Stimulated activated CD8-positive, alpha-beta memory T cell treated with anti-CD3 and anti-CD28 coated beads, Interleukin-4, amount 100 ng/mL, for 48 hours (primary cell): ENCODE measurements at places on chromosomes 16 and 17.

- no peak for DNase-seq
These were observed 16.4 kb downstream of the GRIN2C start for GRCh38 chr17:74843352-74843627.

GRCh38 chr17:81388091-81388611 is 7.1 kb upstream of the BAHCC1 start:
- no peak for DNase-seq

DNA sequence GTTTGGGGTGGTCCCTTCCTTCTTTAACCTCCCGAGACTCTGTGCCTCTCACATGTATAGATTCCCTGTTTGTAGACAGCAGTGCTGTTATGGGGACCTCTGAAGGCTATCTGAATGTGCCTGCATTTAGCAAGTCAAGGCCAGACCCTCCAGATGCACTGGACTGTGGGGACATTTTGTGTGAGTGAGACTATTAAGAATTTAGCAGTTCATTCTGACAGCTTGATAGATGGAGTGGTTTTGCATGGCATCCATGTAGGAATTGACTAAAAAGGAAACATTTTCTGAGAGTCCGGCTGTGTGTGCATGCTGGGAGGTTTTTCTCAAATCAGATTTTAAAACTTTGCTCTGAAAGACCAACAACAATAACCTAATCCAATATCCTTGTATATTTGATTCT is 226.3 kb downstream of the MSI2 start:
- DNase-seq, result no peak

DNA sequence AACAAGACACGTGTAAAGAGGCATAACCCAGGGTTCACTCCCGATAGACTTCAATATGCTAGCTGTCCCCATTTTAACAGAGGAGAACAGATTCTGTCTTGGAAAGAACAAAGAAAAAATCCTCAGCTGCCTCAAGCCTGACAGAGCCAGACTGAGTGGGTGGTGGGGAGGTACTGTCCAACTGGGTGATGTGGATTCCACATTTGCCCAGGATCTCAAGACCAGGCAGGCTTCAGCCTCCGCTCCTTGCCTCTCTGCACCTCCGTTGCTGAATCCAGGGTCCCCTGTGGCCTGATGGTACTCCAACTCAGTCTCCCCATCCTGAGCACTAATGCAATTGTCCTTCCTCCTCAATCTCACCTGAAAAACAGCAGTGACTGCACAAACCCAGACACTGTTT is 163.8 kb downstream of the GSG1L start:
- no peak for DNase-seq

DNA sequence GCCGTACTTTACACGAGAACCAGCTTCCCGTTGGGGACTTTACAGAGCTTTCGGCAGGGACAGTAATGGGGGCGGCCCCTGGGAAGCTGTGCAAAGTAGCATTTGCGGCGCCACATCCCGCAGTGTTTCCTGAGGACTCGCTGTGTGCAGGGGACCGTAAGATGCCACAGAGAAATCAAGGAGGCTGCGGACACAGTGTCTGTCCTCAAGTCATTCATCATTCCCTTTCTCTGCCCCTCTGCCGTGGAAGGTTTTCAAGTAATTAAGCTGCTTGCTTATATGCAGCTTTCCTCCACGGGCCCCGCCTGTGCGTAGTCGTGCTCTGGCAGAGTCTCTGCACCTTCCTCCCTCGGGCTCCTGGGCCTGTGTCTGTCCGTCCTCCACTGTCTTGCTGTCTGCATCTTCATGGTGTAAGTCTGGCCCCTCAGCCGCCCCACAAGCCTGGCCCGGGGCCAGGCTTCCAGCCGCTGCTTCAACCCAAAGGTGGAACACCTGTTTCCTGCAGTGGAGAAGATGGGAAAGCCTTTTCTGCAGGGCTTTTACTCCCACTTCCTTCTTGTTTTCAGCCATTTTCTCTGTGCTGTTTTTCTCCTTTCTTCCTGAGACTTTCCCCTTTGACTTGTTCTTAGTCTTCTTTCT is 216.9 kb upstream of the CHMP6 start:
- no peak for DNase-seq

- DNase-seq, result no peak
These were observed 21.9 kb downstream of the MAPK8IP3 start for GRCh38 chr16:1727651-1728624.

DNA sequence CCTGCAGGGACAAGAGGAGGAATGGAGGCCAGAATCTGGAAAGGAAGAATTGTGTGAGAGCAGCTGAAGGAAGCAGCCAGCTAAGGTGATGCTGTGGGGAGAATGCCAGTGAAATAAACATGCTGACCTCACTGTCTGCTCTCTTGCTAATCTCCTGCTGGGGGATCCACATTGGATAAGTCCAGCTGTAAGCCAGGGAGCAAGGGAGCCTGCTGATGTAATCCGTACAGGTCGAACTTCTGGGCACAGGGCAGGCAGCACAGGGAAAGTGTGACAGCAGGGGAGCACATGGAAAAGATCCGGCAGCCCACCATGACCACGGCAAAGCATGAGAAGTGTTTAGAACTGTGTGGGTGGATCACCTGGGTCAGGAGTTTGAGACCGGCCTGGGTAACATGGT is 7.5 kb upstream of the XPO6 start:
- DNase-seq, result no peak

DNA sequence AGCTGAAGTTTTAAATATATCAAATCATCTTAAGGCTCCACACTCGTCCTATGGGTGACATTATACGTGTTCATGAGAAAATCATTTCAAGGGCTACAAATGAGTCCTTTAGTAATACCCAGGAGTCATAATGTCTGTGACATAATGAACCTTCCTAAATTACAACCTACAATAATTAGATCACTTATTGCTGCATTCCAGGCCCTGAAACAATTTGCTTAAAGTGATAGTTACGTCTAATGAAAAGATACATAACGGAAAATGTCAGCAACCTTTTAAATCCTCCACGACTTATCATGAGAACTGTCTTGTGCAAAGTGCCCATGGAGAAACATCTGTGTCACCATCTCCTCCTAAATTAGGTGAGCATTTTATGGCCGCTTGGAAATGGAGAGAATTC is 43.4 kb downstream of the IRX3 start:
- DNase-seq, result no peak

DNA sequence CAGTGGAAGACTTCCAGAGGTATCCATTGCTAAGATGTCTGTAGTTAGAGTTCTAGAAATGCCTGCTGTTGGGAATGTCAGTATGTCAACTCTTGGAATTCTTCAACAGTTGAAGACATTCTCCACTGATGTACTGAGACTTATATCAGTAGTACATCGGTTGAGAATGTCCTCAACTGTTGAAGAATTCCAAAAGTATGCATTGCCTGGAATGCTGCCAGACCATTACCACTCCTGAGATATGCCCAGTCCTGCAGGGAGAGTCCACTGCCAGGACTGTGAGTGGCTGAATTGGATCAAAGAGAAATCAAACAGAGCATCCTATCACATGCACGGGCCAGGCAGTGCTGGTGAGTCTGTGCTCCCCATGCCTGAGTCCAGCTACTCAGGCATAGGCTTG is 42.0 kb downstream of the IL21R start:
- no peak for DNase-seq

- DNase-seq, result no peak
These were observed 18.2 kb upstream of the TMC7 start for GRCh38 chr16:18965555-18965954.

DNA sequence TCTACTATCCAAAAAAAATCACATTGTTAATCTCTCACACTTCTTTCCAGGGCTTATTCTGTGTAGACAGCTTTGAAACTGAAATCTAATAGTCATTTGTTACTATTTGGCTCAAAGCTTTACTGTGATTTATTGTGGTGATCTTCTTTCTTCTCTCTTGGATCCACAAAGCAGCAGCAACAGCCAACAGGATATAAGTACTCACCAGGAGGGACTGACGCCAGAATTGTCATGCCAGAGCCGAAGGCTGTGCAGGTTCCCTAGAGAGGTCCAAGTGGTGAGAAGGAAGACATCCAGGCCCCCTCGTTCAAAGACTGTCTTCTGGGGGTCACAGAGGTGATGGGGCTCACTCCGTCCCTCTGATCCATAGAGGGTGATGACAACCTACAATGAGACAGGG is 33.3 kb downstream of the PKD1L3 start:
- no peak for DNase-seq

DNA sequence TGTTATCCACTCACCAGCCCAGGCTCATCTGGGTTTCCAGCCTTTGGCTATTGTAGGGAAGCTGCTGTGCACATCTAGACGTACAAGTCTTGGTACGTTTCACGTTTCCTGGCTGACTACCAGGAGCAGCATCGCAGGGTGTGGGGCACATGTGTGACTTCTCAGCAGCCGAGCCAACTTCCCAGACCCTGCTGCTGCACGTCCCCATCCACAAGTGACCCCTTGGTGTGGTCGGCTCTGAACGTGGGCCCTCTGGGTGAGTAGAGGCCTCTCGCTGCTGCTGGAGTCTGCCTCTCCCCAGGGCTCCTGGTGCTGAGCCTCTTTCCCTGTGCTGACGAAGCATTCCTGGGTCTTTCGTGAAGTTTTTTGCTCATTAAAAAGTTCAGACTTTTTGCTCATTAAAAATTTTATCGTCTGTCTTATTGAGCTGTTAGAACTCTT is 70.2 kb upstream of the ZNF750 start:
- no peak for DNase-seq

GRCh38 chr17:75352079-75352569 is 53.4 kb downstream of the GRB2 start:
- DNase-seq, result no peak

DNA sequence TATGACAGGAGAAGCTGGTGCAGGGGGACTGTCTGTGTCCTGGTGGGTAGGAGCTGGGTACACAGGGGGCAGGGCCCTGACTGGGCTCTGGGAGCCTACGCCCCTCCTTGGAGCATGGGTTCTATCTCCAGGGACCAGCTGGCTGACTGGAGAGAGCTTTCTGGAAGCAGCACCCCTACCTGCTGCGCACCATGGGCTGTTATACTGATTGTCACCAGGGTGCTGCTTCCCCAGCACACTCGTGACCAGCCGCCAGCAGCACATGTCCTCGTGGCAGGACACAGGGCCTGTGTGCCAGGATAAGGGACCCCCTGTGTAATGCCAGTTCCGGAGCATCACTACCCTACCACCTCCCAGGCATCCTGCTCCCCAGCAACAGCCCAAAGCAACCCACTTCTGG is 106.0 kb downstream of the AMFR start:
- no peak for DNase-seq

- no peak for DNase-seq
These were observed 38.2 kb downstream of the MAF start for GRCh38 chr16:79562166-79562823.

GRCh38 chr16:886802-887731 is 83.7 kb downstream of the LMF1 start:
- no peak for DNase-seq

GRCh38 chr17:59355702-59356325 is 24.4 kb downstream of the YPEL2 start:
- DNase-seq, result no peak

DNA sequence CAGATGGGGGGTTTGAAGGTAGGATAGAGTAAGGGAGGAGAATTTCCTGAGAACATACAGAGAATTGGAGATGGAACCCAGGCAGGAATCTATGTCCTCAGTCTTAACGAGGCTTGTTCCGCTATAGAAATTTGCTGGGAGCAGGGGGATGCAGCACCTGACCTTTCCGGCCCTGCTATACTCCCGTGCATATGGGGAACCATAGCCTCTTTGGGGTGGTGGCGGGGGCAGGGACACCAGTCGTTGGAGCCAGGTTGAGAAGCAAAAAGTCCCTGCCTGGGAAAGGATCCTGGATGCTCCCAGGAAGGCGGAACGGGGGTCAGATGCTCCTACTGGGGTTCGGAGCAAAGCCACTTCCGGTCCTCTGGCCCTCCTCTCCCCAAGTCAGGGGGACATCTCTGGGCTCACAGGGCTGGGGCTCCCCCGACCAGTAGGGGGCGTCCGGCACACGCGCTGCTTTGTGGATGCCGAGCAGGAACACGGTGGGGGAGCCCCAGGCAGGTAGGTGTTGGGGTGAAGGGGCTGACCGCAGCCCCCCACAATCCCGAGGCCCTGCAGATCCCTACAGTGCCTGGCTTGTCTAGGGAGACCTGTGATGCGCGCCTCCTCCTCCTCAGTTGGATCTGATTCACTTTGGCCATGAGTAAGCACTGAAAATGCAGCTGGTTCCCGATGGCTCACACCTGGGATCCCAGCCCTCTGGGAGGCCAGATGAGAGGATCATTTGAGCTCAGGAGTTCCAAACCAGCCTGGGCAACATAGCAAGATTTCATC is 15.5 kb upstream of the TFAP4 start:
- DNase-seq, result peak; percentile 91

GRCh38 chr16:6009151-6009550 is 911.6 kb upstream of the EEF2KMT start:
- DNase-seq, result no peak

- DNase-seq, result no peak
These were observed 2.8 kb downstream of the PLCD3 start for GRCh38 chr17:45129426-45129939.

- DNase-seq, result no peak
These were observed 3.8 kb upstream of the TMEM238L start for GRCh38 chr17:10807704-10808128.

GRCh38 chr16:69077251-69077650 is 28.2 kb upstream of the HAS3 start:
- no peak for DNase-seq

GRCh38 chr17:17751489-17752088 is 70.3 kb downstream of the RAI1 start:
- DNase-seq, result peak; percentile 49

- DNase-seq, result no peak
These were observed 4.4 kb upstream of the HOXB13 start for GRCh38 chr17:48732688-48733629.

- DNase-seq, result no peak
These were observed 6.7 kb downstream of the ERI2 start for GRCh38 chr16:20799599-20799998.

- DNase-seq, result no peak
These were observed 30.5 kb upstream of the PLCG2 start for GRCh38 chr16:81748476-81749198.

GRCh38 chr16:8931859-8932258 is 31.8 kb downstream of the USP7 start:
- DNase-seq, result peak; percentile 65

- no peak for DNase-seq
These were observed 11.1 kb downstream of the ZNF385C start for GRCh38 chr17:42087042-42087701.

DNA sequence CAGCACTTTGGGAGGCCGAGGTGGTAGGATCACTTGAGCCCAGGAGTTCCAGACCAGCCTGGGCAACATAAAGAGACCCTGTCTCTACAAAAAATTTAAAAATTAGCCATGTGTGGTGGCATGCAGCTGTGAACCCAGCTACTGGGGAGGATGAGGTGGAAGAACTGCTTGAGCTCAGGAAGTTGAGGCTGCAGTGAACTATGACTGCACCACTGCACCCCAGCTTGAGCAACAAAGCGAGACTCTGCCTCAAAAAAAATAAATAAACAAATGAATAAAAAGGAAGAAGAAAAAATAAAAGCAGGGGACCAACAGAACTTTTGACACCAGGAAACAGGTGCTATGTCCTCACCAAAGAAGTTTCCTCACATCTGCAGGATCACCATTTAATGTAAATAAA is 14.2 kb downstream of the TERF2 start:
- peak; percentile 16 for DNase-seq

- DNase-seq, result no peak
These were observed 4.6 kb upstream of the PYDC1 start for GRCh38 chr16:31221357-31222160.

GRCh38 chr17:55926276-55926990 is 175.6 kb downstream of the PCTP start:
- DNase-seq, result no peak

GRCh38 chr17:3754066-3754457 is 30.4 kb downstream of the HASPIN start:
- DNase-seq, result no peak

GRCh38 chr16:47983999-47984580 is 171.7 kb downstream of the ABCC12 start:
- DNase-seq, result no peak
